Kidney capillary endothelial cell (primary cell): ENCODE measurements at places on chromosomes 16 and 17.

DNA sequence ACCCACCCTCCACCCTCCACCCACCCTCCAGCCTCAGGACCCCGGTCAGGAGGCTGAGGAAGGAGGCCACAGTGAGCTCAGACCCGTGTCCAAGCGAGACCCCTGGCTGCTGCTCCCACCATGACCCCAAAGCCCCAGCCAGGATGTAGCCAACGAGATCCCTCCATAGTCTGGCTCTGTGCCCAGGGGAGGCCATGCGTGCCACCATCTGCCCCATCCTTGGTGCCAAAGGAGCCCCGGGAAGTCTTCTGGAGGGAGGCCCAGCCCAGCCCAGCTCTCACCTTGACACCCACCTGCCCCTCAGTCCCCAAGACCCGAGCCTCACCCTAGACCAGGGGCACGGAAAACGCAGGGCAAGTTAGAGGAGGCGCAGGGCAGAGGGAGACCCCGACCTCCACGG, 34.2 kb downstream of the PIEZO1 start:
- no peak for DNase-seq

GRCh38 chr16:3112058-3112880, at the start of gene ZNF205:
TSS of gene ZNF205 (plus strand) at chr16:3112586. CDS start at chr16:3113431, 845 bp downstream.
- DNase-seq, result peak; percentile 64

DNA sequence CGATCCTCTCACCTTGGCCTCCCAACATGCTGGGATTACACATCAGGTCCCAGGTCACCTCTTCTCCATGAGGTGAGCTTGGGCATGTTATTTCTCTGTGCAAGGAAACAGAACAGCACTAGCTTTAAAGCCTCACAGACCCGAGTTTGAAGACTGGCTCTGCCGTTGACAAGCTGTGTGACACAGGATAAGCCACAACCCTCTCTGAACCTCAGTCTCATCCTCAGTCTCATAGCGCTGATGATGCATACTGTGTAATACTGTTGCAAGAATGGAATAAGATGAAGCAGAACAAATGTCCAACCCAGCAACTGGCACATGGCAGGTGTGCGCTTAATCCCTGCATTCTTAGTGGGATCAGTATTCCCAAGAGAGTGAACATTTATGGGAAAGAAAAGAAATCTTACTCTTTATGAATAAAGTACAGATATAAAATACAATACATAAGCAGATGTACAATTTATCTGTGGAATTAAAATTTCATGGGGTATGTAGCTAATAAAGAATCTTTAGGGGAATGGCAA, 43.5 kb downstream of the ABAT start:
- DNase-seq, result no peak

DNA sequence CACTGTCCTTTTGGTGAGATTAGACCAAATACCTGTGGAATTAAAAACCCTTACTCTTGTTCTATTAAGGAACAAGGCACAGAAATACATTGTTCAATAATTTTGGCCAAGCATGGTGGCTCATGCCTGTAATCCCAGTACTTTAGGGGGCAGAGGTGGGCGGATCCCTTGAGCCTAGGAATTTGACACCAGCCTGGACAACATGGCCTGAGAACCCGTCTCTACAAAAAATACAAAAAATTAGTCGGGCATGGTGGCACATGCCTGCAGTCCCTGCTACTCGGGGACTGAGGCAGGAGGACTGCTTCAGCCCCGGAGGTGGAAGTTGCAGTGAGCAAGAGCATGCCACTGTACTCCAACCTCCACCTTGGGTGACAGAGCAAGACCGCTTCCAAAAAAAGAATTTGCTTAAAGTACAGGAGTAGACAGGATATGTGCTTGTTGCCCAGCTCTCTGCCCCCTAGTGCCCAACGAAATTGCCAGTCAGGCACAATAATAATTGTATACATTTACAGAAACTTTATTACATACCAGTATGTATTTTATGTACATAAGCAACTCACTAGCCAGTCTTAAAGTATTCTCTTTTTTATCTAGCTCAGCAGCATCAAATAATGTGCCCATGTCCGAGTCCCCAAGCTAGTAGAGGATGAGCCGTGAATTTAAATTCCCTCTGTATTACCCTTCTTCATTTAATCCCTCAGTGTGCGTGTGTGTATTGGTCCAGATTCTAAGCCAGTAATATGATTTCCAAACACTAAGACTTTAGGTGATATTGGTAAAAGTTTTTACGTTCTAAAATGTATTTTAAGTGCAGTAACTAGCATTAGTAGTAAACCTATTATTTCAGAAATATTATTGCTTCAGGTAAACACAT, 1.4 kb downstream of the THUMPD1 start:
- peak; percentile 26 for DNase-seq

GRCh38 chr16:27529962-27530361, 19.8 kb downstream of the GTF3C1 start:
- DNase-seq, result no peak

GRCh38 chr16:69840975-69841374, 78.8 kb downstream of the WWP2 start:
- DNase-seq, result no peak

GRCh38 chr17:66717641-66718058, 117.3 kb upstream of the CACNG5 start:
- no peak for DNase-seq

DNA sequence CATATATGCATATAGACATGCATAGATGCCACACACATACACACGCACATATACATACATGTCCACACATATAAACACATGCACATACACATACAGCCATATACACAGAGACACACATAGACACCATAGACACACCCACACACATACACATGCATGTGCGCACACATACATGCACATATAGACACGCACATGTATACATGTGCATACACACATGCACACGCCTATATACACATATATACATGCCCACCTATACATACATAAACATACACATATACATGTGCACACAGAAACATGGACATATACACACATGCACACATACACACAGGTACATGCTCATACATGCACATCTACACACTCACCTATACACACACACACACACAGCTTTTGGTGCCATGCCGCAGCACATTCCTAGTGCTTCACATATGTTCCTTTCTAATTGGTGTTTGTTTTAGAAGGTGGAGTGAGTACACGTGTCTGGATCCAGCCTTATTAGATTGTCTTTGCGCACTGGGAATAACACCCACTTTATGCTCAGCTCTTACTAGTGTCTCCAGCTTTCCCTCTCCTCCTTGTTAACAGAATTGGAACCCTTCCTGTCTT, 198.0 kb downstream of the RPTOR start:
- no peak for DNase-seq

DNA sequence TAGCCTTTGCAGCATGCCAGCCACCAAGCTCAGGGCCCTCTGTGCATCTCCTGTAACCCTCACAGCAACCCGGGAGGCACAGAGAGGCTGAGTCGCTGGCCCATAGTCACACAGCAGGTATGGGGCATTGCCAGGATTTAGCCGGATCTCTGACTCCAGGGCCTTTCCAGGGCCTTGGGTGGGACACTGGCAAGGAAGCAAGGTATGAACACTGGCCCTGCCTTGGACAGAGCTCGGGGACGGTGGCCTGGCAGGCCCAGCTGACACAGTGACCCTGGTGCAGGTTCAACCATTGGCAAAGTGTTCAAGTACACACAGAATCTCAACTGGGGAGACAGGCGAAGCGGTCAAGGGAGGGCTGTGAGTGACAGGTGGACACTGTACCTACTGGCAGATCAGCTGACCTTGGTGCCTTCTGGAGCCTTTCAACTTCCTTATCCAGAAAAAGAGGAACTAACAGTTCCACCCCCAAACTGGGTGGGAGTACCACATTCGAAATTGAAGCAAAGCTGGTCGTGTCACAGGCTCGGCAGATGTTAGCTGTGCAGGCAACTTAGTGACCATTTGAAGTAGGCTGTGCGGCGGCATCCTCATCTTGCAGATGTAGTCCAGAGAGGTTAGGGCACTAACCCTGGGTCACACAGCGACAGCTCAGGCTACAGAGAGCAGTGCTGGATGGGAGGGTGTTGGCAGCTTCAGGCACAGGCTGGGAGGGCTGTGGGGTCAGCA, 287.4 kb downstream of the SEC14L1 start:
- no peak for DNase-seq

DNA sequence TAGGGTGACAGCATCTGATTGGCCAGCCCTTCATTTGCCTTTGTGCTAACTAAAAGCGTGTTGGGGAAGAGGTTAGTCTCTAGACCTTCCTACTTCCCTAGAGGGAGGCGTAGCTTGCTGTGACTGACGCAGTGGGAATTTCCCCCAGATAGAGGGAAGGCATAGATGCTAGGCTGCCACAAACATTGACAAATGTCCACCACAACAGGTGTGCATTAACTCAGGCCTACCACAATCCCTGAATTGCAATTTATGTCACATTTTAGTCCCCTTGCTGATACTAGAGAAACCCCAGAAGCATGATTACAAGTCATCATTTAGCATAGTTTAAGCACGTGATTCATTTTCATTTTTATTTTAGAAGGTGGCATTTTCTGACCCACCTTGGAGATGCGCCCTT, 76.3 kb upstream of the WSB1 start:
- no peak for DNase-seq

GRCh38 chr17:27540318-27541101, 84.3 kb downstream of the KSR1 start:
- DNase-seq, result no peak

DNA sequence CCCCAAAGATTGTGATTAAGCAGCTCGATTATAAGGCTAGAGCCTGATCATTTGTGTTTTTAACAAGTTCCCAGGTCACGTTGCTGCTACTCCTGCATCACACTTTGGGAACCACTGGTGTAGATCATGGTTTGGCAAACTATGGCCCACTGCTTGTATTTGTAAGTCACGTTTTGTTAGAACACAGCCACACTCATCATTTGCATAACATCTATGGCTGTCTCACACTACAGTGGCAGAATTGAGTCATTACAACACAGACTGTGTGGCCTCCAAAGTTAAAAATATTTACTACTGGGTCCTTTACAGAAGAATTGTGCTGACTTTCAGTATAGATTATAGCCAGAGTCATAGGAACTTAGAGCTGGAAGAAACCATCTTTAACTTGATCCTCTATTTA, 515.3 kb upstream of the PSMD7 start:
- DNase-seq, result no peak

DNA sequence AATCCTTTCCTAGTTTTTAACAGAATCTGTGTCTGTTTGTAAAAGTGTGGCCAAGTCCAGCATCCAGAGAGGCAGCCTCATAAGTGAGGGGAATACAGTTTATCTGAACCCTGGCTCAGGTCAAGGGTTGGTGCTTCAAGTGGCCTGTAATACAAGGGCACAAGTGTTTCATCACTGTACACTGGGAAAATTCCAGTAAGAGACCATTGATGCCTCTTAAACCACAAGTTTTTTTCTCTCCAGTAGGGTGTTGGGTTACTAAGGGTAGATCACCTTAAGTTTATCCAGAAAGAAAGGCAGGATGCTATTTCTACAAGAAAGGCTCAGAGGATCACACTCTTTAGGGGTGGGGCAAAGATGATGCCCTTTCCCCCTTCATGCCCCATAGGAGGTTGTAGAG, 96.7 kb downstream of the CDYL2 start:
- no peak for DNase-seq

GRCh38 chr17:81513753-81514488, 1.3 kb upstream of the ACTG1 start:
- DNase-seq, result no peak

DNA sequence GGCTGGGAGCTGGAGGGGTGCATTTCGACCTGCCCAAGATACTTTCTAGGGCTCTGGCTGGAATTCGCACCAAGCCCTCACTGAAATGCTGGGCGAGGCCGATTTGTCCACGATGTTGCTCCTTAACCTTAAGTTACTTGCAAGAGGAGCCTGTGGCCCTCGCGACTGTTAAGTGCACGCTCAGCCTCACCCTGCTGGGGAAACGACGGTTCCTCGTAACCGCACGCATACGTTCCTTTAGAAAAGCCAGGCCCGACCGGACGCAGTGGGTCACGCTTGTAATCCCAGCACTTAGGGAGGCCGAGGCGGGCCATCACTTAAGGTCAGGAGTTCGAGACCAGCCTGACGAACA, 607 bp upstream of the NCOR1 start:
- DNase-seq, result peak; percentile 42

DNA sequence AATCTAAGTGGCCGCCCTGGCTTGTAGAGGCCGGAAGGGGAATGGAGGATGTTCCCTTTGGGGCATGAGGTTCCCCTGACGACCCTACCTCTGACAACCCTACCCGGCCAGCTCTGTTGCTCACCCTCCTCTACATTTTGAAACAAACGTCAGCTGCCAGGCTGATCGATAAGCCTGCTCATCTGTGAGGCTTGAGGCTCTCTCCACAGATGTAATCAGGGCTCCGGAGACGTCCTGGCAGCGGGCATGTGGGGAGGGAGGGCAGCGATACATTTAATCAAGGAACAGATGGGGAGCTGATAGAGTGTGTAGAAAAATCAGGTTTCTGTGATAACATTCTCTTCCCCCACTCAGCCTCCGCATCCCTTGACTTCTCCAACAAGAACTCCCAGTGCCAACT, 212.3 kb upstream of the SDK2 start:
- DNase-seq, result no peak

GRCh38 chr17:2136241-2136640, 81.3 kb downstream of the HIC1 start:
- no peak for DNase-seq

DNA sequence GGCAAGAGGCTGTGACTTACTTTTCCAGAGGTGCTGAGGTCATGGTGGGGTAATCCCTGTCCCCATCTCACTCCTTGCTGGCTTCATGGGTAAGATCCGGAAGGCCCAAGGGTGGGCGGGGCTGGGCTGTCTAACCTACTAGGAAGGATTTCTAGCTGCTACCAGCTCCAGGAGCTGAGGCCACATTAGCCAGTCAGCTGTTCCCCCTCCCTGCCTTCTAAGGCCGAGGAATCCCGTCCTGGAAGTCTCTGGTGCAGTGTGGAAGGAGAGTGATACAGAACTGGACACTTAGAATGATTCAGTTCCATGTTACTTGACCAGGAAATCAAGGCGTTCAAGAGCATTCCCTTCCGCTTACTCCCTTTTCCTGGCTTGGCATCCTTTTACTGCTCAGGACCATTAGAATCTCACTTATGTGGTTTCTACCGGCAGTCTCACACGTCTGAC, 8.9 kb downstream of the GNGT2 start:
- DNase-seq, result peak; percentile 89

DNA sequence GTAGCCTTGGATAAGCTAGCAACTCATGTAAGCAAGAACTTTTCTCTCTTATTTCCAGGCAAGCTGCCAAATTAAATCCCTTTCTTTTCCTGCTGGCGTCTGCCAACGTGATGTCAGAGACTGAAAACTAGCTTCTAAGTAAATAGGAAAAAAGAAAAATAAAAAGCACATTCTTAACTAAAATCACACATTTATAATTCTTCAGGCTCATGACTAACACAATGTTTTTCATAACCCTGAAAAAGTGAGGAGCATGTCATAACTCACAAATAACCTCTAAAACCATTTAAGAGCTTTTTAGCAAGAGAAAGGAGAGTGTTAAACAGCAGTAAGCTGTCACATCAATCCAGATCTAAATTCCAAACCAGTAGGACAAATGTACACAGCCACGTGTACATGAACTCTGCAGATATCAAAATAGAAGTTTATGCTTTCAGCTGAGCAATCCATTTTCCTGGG, 110.0 kb downstream of the N4BP1 start:
- DNase-seq, result peak; percentile 67

DNA sequence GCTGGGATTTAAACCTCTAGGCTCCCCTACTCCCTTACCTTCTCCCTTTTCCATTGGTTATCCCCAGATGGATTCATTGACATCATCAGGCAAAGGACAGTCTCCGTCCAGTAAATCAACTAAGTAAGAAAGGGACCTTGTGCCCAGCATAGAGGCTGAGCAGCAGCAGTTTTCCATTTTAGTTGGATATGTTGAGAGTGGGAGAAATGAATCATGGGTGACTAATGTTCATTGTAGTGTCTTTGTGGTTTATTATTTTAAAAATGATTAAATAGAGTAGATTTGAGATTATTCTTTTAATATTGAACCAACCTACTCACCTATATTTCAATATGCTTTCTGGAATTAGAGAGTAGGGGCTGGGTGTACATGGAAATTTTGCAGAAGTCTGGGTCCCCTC, 99.4 kb upstream of the CACNG3 start:
- no peak for DNase-seq
